ENCODE measurements at places on chromosomes 4 and X.
A peak's percentile ranks its signal among the peaks of the same experiment; 100 is the strongest.

GRCh38 chr4:109962401-109962800, 49.7 kb downstream of the EGF start:
- no peak for DNase-seq

- no peak for DNase-seq
Measured at GRCh38 chrX:16814597-16814996, 28.3 kb downstream of the TXLNG start.

DNA sequence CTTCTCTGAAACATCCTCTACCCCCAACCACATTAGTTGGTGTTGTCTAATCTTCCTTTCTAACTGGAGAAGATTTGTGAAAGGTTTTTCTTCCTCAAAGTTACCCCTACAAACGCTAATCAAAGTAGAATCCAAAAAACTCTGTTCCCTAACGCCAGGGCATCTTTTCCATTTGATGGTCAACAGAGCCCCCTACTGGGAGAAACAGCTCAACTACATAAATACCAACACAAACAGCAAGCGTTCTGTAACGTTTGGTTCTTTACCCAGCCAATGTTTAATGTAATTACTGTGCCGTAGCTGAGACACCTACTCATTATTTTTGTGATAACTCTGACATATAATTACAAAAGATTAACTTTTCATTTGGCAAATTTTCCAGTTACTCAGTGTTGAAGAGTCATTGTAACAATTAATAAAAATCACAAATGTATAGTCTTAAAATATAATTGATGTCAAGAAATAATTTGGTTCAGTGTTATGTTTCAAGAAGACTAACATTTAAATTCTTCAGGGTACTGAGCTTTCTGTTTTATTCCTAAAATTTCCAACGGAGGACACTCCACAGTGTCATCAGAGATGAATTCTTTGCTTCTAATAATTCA, 94.9 kb upstream of the TBC1D9 start:
- peak; percentile 68 for DNase-seq

GRCh38 chr4:1011022-1011665, at the start of gene FGFRL1:
Gene FGFRL1, plus strand, starts transcription at chr4:1011626. Its CDS starts 860 bp downstream, at chr4:1012486.
- DNase-seq: peak; percentile 93

GRCh38 chr4:139912445-139912844, 241.5 kb downstream of the MAML3 start:
- no peak for DNase-seq

- DNase-seq: no peak
Measured at GRCh38 chr4:26135331-26135730, 185.5 kb upstream of the RBPJ start.

- DNase-seq: no peak
Measured at GRCh38 chrX:144849141-144849540, 398.2 kb upstream of the SPANXN1 start.

DNA sequence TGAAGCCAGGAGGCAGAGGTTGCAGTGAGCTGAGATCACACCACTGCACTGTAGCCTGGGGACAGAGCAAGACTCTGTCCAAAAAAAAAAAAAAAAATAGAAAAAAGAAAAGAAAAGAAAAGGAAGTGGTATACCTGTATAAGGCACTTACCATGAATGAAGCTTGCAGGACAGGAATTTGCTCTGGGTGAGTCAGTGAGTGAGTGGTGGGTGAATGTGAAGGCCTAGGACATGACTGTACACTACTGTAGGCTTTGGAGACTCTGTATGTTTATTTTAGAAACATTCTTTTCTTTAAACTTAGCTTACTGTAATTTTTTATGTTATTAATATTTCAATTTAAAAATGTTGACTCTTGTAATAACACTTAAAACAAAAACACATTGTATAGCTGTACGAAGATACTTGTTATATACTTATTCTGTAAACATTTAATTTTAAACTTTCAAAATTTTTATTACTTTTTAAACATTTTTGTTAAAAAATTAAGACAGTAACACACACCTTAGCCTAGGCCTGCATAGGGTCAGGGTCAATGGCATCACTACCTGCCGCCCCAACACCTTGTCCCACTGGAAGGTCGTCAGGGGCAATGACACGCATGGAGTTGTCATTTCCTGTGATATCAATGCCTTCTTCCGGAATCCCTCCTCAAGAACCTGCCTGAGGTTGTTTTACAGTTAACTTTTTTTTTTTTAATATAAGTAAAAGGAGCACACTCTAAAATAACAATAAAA, 78.7 kb downstream of the CLNK start:
- DNase-seq: peak; percentile 37

GRCh38 chr4:133147921-133148689, 989 bp upstream of the PCDH10 start:
- DNase-seq: peak; percentile 68

DNA sequence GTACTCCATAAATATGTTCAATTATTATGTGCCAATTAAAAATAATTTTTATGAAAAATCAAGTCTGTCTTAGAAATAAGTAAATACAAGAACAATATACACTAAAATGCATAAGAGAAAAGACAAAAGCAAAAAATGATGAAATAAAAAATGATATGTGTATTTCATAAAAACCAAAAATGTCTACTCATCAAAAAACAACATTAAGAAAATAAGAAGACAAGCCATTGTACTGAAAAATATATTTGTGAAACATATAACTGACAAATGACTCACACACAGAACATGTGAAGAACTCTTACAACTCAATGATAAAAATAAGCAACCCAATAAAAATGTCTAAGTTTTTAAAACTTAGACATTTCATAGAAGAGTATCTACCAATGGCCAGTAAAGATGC, 34.1 kb upstream of the ENOX2 start:
- no peak for DNase-seq

DNA sequence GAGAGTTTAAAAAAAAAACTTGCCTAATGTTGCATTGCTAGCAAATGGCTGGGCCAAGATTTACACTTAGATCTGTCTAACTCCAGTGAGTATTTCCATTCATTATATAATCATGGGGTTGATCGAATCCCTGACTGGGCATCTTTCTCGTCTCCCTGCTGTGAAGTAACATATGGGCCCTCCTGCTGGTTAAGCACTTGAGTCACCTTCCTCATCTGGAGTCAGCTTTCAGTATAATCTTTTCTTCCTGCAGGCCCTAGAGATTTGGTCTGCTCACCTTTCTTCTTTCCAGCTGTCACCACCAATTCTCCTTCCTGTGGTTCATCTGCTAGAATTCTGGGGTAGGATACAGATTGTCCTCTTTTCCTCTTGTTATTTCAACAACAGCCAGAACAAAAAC, 41.6 kb downstream of the TIGD2 start:
- no peak for DNase-seq

DNA sequence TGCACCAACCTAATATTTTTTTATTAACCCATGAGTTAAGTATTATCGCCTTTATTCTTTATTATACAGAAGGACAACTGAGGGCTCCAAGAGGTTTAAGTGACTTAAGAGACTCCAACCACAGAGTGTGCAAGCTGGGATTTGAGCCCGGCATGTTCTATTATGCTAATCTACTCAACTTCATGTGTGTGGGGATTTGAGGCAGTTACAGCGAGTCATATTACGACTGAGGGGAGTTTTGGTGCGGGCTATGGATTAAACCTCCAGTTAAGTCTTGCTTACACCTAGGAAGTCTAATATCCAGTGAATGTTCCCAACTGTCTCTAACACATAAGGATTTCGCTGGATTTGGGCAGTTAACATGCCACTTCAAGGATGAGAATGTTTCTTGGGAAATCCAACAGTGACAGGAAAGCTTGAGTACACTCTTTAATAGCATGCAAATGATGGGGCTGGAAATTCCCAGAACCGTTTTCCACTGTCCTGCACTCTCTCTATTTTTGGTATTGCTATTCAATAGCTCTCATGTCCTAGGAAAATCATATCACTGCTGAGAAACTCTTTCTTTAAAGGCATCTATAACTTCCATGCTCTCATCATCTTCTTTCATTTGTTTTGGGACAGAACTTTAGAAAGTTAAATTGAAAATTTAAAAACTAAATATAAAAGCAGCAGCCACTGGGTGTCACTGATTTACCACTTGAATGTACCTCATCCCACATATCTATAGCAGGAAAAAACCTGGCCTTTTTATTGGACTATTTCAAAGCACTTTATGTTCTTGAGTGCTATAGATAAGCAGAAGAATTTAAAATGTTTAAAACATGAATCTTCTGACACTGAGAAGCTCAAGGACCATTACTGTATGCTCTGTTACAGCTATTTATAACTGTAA, 165.1 kb upstream of the TTC29 start:
- peak; percentile 47 for DNase-seq

GRCh38 chr4:144579411-144580030, 66.4 kb upstream of the HHIP start:
- no peak for DNase-seq

DNA sequence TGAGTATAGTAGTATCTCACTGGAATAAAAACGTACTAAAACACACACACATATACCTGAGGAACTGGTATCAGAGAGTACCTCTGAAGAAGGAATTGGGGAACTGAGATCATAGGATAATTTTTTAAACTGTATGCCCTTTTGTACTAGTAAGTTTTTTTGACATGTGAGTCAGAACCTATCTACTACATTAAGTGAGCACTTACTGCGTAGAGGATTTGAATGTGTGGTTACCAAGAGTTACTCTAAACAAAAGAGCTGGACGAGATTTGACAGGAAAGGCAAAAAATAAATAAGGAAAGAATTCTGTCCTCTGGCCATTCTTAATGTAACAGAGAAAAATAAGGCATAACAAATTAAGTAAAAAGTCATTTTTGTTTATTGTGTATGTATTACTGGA, 546.5 kb upstream of the FAT1 start:
- DNase-seq: no peak

- peak; percentile 65 for DNase-seq
Measured at GRCh38 chrX:49915361-49916222, 6.8 kb upstream of the CLCN5 start.

- DNase-seq: no peak
Measured at GRCh38 chr4:115275615-115276014, 162.2 kb upstream of the NDST4 start.

GRCh38 chr4:159178151-159178546, 75.3 kb downstream of the RAPGEF2 start:
- DNase-seq: no peak

GRCh38 chr4:4950561-4951290, 68.5 kb downstream of the CYTL1 start:
- no peak for DNase-seq

GRCh38 chrX:107747596-107748161, 27.9 kb downstream of the TSC22D3 start:
- DNase-seq: no peak

DNA sequence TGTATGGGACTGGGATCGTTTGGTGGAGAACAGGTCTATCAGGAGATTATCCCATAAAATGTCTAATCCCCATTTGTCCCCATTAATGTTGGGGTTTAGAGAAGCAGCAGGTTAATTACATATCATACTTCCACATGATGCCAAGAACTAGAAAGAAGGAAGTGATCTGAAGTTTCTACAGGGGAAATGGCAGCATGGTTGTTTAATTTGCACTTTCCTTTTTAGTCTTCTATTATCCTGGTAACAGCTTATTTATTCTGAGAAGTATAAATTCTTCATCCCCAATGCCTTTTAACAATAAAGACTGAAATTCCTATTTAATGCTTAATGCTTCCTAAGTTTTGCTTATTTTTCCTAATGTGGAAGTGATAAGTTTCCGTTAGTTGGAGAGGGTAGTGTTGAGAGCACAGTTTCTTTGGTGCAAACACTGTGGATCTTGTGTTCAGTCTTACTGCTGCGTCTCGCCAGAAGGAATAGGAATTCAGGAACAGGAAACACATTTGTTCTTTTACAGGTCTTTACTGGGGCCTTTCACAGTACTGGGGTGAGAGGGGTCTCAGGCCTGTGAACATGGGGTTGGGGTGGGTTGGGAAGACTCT, 59.5 kb upstream of the TADA2B start:
- DNase-seq: no peak

- no peak for DNase-seq
Measured at GRCh38 chrX:29627833-29628232, 587.5 kb upstream of the MAGEB2 start.

- no peak for DNase-seq
Measured at GRCh38 chr4:41044165-41044564, 170.2 kb downstream of the APBB2 start.

DNA sequence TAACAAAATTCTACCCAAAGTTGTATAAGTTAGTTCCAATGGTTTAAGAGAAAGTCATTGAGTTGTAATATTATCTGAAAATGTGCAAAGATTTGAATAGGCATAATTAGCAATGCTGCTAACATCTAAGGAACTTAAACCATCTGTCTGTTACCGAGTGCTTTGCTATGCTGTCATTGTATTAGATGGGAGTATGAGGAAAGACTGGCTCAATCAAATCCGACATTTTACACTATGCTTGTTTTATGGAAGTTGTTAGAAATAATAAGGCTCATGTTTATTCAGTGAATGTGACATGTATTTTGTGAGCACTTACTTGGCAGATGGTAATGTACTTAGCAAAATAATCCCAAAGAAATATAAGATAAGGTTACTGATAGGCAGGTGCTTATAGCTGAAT, 1715.1 kb downstream of the PCDH7 start:
- no peak for DNase-seq

- no peak for DNase-seq
Measured at GRCh38 chr4:100635899-100636298, 118.1 kb upstream of the EMCN start.

DNA sequence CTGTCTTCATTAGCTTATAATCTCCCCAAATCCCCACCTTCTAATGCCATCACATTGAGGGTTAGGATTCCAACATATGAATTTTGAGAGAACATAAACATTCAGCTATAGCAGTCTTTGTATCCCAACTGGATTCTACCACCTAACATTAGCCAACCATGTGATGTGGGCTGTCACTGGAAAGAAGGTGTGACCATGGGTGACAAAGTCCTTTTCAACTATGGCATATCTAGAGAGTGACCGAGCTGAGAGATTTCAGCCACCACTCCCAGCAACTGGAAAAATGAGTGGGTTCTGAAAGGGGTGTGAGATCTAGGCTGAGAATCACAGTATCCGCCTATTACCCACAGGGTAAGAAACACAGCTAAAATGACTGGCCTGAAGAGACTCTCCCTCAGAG, 22.1 kb downstream of the GABRB1 start:
- DNase-seq: no peak

DNA sequence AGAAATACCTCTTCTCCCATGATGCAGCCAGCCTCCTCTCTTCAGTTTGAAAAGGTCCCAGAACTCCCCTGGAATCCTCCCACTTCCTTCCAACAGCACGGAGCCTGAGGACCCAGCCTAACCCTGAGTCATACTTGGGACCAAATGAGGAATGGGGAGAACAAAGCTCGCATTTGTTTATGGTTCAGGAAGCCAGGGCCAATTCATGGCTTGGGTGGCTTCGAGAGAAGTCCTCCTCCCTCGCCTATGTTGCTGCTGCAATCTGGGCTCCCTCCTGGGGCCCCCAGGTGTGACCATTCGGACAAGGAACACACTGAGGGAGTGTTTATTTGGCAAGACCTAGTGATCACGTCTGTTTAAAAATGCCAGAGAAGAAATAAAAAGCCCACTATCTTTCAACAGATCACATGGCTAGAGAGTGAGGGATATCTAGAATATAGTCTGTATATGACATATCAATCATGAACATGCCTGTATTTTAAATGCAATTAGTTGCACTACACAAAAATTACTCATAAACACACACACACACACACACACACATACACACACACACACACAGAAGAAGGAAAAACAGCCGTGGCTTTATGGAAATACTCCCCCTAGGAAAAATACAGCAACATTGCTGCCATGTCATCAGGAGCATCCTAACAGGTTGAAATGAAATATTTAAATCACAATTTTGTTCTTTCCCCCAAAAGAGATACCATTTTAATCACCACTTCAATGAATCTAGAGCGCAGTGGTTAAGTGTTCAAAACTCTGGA, 155.7 kb upstream of the MAP3K15 start:
- peak; percentile 61 for DNase-seq

Data from muscle of back (tissue), 13 donors.